ENCODE measurements at places on chromosomes 3 and 15.

DNA sequence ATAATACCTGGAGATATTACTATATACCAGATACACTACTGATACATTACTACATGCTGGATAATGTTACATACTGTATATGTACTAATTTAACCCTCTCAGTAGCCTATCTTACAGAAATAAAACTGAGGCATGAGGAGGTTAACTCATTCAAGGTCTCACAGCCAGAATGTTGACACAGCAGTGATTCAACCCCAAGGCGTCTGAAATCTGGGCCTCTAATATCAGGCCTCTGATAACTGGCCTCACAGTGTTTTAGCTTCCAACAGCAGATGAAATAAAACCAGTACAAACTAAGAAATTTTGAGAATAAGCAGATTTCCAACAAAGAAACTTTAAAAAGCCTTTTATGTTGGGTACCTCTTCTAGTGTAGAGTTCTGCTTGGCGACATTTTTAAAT lies 23.4 kb downstream of the DZIP1L start:
- no peak overlapping the region for H3K27ac ChIP-seq
- H3K27me3 ChIP-seq, result no peaks in the 10 kb centered on the region
- no peak overlapping the region for H3K4me3 ChIP-seq
- DNase-seq, result no peak
- peaks cover 88% of the 10 kb centered on the region for H3K36me3 ChIP-seq

DNA sequence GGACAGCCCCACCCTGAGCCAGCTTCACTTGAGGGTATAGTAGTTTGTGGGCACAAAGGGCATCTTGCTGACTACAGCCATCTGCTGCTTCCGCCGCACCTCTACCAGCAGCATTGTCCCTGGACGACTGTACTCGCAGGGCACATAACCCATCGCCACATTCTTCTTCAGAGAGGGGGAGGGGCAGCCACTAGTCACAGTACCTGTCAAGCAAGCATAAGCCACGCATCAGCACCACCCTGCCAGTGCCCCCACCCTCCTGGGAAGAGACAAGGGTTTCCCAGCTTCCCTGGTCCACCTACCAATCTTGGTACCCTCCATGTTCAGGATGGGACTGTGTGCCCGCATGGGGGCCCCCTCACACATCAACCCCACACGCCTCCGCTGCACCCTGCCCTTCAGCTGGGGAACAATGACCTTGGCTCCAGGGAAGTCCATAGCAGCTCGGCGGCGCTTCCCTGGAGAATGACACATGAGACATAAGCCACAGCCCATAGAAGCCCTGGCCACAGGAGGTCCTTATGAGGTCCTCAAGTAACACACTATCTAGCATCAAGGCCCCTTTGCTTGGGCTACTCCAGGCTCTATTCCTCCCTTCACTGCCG lies 4.7 kb downstream of the AMT start:
- H3K4me3 ChIP-seq, result no peak overlapping the region
- DNase-seq, result no peak
- no peaks in the 10 kb centered on the region for H3K27me3 ChIP-seq
- H3K27ac ChIP-seq, result no peak overlapping the region

GRCh38 chr3:155739154-155739553 lies 5.7 kb downstream of the PLCH1 start:
- H3K4me3 ChIP-seq, result no peak overlapping the region
- no peaks in the 10 kb centered on the region for H3K36me3 ChIP-seq
- peaks cover 8% of the 10 kb centered on the region for H3K4me1 ChIP-seq

GRCh38 chr3:95333826-95334225 lies 1271.0 kb downstream of the NSUN3 start:
- no peak for DNase-seq
- H3K27me3 ChIP-seq, result no peaks in the 10 kb centered on the region
- no peak overlapping the region for H3K4me3 ChIP-seq
- H3K27ac ChIP-seq, result no peak overlapping the region

DNA sequence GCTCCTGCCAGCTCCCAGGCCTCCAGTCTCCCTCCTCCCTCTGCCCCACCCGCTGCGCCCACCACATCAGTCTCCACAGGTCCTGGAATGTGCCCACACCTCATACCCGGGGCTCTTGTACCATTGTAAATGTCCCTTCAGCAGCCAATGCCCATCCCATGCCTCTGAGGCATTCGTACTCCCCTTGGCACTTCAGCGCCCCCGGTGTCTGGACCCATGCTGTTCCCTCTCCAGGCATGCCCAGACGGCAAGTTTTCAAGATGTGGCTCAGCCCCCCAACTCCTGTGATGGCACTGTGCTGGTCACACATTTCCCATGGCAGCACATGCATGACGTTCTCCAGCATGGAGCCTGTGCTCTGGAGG lies 13.3 kb downstream of the PLXND1 start:
- H3K4me1 ChIP-seq, result peaks cover 45% of the 10 kb centered on the region
- H3K27me3 ChIP-seq, result no peaks in the 10 kb centered on the region
- DNase-seq, result no peak

DNA sequence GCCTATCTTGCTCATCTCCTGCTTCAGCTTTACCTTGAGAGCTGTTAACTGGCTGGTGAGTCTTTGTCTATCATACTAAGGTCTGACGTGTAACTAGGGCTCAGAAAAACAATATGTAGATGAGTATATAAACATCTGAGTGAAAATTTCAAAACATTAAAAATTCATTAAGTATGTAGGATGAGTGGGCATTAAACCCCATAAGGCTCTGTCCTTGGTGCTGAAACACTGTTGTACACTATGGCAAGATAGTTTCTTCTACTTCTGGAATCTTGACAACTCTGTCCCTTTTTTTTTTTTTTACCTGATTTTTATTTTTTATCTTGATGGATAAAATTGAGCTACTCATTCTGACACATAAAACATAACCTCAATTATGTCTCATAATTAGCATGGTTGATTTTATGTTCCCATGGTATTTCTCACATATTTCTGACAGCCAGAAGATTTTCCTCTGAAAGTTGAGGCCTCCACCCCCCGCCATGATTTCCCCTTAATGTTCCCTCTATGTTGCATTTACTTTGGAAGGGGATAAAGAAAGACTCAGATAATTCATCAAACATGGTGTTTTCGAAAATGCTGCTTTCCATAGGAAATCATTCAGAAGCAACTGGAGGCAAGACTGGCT lies 54.3 kb downstream of the DGKG start:
- H3K4me1 ChIP-seq, result no peaks in the 10 kb centered on the region
- peaks cover 26% of the 10 kb centered on the region for H3K27me3 ChIP-seq
- no peak overlapping the region for H3K27ac ChIP-seq
- H3K36me3 ChIP-seq, result no peaks in the 10 kb centered on the region
- H3K4me3 ChIP-seq, result no peak overlapping the region
- DNase-seq, result peak; percentile 65

DNA sequence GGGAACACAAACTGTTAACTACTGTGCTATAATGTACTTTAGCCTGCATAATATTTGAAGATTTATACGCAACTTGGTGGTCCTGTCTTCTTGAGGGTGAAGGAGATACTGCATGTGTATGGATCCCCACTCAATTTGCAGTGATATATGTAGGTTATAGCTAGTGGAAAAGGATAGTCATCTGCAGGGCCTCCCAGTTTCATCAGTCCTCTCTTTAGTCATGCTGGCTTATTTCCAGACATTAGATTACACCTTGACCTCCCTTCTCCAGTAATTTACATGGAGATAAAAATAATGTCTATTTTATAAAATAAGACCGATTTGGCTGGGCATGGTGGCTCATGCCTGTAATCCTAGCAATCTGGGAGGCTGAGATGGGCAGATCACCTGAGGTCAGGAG lies 3.7 kb downstream of the NR1D2 start:
- no peaks in the 10 kb centered on the region for H3K27me3 ChIP-seq
- H3K4me3 ChIP-seq, result no peak overlapping the region
- H3K27ac ChIP-seq, result no peak overlapping the region
- H3K4me1 ChIP-seq, result peaks cover 12% of the 10 kb centered on the region

DNA sequence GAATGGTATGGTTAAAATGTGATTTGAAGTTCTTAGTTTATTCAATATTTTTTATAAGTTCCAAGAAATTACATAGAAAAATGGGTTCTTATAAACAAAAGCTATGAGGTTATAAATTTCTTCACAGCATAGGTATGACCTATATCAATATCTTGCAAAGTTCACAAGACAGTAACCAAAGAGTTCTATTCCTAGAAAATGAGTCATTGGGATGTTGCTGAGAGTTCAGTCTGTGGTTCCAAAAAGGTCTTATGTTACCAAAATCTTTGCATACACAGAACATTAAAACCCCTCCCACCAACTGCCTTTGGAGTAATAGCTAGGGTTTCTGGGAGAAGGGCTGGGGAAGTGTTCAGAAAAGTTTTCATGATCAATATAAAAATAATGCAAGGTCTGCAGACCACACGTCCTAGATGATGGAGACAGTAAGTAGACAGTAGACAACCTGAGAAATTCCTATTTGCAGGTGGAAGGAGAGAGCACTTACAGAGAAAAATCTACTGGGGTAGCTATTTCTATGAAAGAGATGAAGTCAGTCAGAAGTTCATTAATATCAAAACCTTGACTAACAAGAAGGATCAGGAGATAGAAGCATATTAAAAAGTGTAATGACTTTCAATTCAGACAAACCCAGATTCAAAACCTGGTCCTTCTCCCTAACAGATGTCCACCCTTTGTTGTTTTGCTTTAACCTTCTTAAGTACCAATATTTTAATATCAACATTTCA lies 279.3 kb downstream of the KCNH8 start:
- no peak overlapping the region for H3K4me3 ChIP-seq
- no peak for DNase-seq
- H3K36me3 ChIP-seq, result no peaks in the 10 kb centered on the region
- H3K27me3 ChIP-seq, result no peaks in the 10 kb centered on the region
- no peaks in the 10 kb centered on the region for H3K4me1 ChIP-seq

GRCh38 chr3:52143156-52143555 lies 11.1 kb downstream of the POC1A start:
- peaks cover 93% of the 10 kb centered on the region for H3K36me3 ChIP-seq
- H3K4me3 ChIP-seq, result no peak overlapping the region
- DNase-seq, result no peak
- no peak overlapping the region for H3K27ac ChIP-seq
- H3K27me3 ChIP-seq, result no peaks in the 10 kb centered on the region

DNA sequence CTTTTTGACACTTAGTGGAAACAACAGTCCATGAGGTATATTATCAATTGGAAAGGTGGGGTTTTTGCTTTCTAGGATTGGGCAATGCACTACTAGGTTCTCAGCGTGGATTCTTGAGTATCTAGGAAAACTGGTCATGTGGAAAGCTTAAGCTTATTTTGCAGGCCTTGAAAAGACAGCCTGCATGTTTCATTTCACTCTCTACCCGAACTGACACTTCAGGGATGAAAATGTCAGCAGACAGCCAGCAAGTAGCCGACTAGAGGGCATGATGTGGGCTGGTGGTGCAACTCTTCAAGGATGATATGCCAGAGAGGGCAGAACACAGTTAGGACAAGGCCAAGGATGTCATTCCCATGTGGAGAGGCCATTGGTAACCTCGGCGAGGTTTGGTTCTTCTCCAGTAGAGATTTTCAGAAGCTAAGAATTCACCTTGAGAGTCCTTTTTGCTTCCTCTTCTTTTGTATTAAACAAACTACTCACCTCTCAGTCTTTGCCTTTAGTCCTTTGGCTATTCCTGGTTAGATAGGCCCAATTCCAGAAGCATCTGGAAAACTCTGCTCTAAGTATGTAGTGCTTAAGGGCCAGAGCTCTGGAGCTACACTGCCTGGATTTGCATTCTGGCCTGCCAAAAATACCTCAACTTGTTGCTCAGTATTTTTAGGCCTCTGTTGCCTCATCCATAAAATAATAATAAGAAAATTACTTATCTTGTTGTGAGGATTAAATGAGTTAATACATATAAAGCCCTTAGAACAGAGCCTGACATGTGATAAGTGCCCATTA lies 17.9 kb downstream of the LPP start:
- H3K4me3 ChIP-seq, result no peak overlapping the region
- H3K4me1 ChIP-seq, result no peaks in the 10 kb centered on the region
- no peaks in the 10 kb centered on the region for H3K27me3 ChIP-seq
- no peak for DNase-seq
- H3K27ac ChIP-seq, result no peak overlapping the region

GRCh38 chr15:92683511-92683834 lies 27.9 kb upstream of the FAM174B start:
- no peak overlapping the region for H3K27ac ChIP-seq
- H3K4me1 ChIP-seq, result no peaks in the 10 kb centered on the region
- peak; percentile 27 for DNase-seq

DNA sequence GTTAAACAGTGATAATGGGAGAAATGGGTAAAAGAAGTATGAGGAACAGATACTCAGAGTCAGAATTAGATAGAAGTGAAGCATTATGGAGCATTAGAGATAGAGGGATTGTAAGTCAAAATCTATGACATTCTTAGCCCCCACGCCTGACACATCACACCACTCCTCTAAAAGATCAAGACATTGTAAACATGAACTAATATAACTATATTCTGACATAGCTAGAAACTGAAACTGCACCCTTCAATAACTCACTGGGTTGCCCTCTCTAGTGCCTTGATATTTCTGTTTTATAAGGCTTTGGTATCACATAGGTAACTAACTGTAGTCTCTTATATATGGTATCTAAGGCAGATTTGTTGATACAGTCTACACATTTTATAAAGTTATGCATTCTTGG lies 684.3 kb upstream of the DPPA4 start:
- H3K27me3 ChIP-seq, result no peaks in the 10 kb centered on the region
- no peak for DNase-seq
- no peaks in the 10 kb centered on the region for H3K36me3 ChIP-seq
- no peaks in the 10 kb centered on the region for H3K4me1 ChIP-seq
- no peak overlapping the region for H3K27ac ChIP-seq

- H3K4me1 ChIP-seq, result peaks cover 8% of the 10 kb centered on the region
- DNase-seq, result no peak
- no peaks in the 10 kb centered on the region for H3K27me3 ChIP-seq
- H3K27ac ChIP-seq, result no peak overlapping the region
Observed at GRCh38 chr3:123044981-123045763, 17.6 kb upstream of the SEMA5B start.

GRCh38 chr15:89917442-89918101 lies 4.8 kb upstream of the ARPIN start:
- no peaks in the 10 kb centered on the region for H3K27me3 ChIP-seq
- H3K4me3 ChIP-seq, result no peak overlapping the region
- no peak for DNase-seq
- H3K4me1 ChIP-seq, result peaks cover 3% of the 10 kb centered on the region
- no peaks in the 10 kb centered on the region for H3K36me3 ChIP-seq
- H3K27ac ChIP-seq, result no peak overlapping the region

GRCh38 chr3:195210266-195210973 lies 60.5 kb downstream of the XXYLT1 start:
- H3K27ac ChIP-seq, result no peak overlapping the region
- H3K4me3 ChIP-seq, result no peak overlapping the region
- DNase-seq, result no peak

- H3K27me3 ChIP-seq, result no peaks in the 10 kb centered on the region
- no peaks in the 10 kb centered on the region for H3K4me1 ChIP-seq
- H3K27ac ChIP-seq, result no peak overlapping the region
- no peak overlapping the region for H3K4me3 ChIP-seq
- DNase-seq, result no peak
- no peaks in the 10 kb centered on the region for H3K36me3 ChIP-seq
Observed at GRCh38 chr3:175003590-175003989, 144.5 kb downstream of the NAALADL2 start.
